ENCODE measurements at places on chromosomes 12 and 14.

GRCh38 chr14:91649930-91650329, 82.0 kb downstream of the CATSPERB start:
- DNase-seq = no peak

DNA sequence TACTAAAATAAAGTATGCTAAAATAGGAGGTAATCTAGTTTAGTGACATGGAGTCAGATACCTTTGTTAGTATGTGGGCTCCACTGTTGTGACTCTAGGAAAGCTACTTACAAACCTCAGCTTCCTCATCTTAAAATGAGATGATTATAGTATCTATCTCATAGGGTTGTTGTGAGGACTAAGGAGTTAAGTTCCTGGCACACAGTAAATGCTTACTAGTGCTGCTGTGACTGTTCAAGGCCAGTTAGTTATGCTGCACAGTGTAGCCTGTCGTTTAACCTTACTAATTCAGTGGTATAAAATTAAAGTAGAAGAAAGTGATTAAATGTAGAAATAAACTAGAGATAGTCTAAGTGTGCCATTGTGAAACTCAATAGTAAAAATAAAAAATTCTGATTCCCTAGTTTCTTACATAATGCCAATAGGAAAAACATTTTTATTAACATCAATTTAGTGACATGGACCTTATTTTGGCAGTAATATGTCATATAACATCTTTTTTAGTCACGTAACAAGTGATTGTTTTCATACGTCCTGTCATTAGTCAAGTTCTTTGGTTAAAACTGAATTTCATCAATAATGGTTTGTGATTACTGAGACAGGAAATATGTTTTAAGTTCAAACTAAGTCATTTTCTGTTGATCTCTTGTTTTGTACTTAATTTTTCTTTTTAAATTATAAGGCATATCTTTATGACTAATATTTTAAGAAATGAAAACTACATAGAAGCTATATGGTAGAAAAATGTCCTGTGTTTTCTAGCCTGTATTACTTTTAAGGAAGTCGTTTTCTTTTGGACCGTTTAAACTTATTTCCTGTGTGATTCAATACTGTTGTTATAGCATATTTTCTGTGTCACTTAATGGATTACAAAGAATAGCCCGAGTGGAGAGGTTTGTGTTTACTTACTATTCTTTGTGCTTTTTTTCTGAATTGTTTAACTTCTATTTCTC, 74.0 kb downstream of the PCNX1 start:
- DNase-seq = no peak

DNA sequence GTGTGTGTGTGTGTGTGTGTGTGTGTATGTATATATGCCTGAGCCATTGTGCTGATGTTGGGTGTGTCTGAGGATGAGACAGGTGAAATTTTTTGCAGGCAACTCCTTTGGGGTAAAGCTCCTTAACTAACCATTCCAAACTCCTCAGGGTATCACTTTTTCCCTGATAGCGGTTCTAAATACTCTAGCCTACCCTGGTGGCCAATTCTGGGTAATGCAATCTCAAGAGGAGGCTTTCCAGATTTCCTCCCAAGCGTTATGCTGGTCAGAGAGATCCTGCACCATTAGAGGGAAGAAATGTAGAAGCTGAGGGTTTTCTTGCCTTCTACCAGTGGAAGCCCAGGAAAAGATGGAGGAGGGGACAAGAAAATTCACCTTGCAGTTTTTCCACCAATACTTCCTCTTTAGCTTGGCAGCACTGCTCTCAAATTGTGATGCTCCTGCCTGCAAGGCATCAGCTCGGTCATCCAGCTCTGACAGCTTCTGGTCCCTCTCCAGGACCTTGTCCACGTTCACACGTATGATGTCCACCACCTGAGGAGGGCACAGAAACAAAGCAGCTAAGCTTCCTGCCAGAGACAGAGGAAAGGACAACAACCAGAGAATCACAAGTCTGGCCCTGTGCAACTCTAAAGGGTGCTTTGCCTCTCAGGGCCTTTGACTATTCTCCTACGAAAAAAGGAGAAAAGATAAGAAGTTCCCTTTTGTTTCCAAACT, 4.9 kb downstream of the VAMP1 start:
- DNase-seq = no peak

- DNase-seq = no peak
Measured at GRCh38 chr12:45214749-45215418, 1.0 kb upstream of the ANO6 start.

- DNase-seq = no peak
Measured at GRCh38 chr12:123398550-123399254, 14.8 kb downstream of the KMT5A start.

- DNase-seq = no peak
Measured at GRCh38 chr12:119627686-119628085, 34.1 kb downstream of the TMEM233 start.

GRCh38 chr14:81211844-81212243, 8.9 kb downstream of the GTF2A1 start:
- no peak for DNase-seq

DNA sequence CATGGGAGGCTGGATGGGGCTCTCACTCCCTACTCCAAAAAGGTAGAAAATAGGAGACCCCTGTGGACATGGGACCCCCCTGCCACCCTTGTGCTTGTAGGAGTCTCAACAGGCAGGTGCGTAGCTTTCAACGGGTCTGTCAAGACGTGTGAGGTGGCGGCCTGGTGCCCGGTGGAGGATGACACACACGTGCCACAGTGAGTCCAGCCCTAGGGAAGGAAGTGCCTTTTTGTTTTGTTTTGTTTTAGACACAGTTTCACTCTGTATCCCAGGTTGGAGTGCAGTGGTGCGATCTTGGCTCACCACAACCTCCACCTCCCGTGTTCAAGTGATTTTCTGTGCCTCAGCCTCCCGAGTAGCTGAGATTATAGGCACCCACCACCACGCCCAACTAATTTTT, 12.9 kb downstream of the P2RX4 start:
- no peak for DNase-seq

DNA sequence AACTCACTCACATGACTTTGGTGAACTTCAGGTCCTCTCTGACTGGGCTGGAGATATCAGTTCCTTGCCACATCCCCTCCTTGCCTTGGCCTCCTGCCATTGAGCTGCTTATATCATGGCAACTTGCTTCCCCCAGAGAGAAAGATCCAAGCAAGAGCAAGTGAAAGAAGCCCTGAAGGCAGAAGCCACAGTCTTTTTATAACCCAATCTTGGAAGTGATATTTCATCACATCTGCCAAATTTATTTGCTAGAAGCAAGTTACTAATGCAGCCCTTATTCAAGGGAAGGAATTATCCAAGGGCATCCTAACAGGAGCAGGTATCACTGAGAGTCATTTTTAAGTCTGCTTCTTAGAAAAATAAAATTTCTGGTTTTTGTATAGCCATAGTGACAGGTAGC, 127.8 kb downstream of the SLC38A4 start:
- no peak for DNase-seq

DNA sequence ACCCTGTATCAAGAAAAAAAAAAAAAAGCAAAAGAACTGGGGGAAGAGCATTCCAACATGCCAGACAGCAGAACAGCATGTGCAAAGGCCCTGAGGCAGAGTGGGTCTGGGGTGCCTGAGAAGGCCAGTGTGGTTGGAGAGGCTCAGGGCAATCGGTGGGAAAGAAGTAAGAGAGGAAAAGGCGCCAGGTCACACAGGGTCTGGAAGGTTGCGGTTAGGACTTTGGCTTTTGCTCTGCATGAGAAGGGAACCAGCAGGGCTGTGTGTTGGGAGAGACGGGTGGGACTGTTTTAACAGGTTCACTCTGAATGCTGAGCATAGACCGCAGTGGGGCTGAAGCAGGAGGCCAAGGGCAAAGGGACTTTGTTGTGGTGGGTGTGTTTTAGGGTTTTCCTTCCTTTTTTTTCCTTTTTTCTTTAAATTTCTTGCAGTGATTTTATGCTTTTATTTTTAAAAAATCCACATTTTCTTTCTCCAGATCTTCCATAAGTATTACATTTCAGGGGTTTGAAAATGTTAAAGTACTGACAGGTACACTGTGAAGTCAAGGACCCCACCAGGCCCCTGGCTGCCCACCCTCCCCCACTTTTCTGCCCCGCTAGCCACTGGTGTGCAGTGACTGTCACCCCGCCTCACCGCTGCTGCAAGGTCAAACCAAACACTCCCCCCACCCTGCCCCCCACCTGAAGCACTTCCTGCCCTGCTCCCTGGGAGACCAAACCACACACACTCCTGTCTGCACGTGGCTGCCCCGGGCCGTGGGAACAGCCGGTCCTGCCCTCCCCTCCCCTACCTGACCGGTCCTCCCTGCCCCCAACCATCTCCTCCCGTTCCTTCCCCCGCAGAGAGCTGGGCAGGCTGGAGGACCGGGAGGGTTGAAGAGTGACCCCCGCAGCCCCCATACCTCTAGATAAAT, 30.0 kb downstream of the DTX1 start:
- DNase-seq = no peak

DNA sequence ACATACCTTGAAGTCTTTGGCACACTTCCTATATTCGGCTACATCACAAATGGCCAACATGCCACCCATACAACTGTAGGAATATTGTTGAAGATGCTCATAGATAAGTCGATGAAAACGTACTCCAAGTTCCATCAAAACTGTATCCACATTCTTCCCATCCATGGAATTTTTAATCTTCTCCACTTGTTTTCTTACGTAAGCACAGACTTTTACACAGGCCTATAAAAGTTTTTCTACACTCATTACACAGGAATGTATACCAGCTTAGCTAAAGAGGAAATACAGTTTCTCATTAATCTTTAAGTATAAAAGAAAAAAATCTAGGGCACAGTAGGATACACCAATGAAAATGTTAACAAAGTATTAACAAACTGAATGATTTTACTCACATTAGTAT, 59.1 kb downstream of the EXOC5 start:
- DNase-seq = no peak

DNA sequence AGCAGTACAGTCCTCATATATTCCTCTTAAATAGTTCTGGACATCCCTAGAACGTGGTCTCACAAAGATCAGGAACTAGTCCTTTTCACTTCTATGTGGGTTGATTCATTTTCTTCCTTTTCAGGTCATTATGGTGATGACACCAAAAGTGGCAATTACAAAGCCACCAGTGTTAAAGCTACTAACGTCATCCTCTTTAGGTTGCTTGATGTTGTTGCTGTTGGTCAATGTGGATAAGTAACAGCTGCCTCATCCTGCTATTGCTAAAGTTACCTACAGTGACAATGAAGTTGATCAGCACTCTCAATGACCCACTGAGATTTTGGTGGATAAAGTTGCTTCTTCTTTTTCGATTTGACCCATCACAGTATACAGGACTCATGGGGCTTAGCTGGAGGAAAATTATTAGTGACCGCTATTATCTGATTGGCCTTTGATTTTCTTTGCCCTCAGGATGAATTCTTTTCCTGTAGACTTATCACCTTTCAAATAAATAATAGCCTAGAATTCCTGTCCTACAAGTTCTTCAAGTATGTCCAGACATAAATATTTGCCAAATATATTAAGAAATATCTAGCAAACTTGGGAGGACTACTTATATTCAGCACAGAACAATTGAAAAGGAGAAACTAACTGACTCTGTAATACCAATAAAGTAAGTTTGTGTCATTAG, 54.0 kb upstream of the ATP2B1 start:
- DNase-seq = no peak

- no peak for DNase-seq
Measured at GRCh38 chr12:54187075-54187474, 1.7 kb downstream of the SMUG1 start.

DNA sequence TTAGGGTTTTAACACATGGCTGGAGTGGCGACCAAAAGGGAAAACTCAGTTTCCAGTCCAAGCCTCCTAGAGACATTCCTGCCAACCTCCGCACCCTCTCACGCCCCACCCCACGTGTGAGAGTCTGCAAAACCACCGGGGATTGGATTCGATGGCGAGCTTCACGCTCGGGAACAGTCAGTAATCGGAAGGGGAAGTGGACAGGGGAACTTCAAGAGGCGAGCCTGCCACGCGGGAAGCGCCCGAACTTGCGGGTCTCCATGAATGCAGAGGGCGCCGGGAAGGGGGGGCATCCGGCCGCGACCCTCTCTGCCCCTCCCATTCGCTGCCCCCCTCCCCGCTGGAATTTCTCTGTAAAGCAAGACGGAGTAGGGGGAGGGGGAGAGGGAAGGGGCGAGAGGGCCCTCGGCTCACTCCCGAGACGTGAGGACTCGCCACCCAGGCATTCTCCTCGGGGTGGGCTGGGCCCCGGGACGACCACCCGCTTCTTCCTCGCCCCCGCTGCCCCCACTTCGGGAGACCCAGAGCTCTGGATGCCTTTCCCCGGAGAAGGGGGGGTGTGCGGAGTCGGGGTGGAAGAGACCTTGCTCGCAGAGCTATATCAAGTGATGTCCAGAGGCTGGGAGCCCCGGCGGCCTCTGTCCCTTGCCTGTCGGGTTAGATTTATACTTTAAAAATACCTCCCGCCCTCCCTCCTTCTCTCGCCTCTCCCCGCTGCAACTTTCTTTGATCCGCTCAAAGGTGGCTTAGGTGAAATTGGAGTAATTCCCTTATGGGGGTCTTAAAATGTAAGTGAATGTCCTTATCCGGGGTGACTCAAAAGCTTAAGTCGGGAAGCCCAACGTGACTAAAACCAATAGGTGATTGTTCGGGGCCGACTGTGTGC, 2.5 kb upstream of the CCND2 start:
- no peak for DNase-seq

DNA sequence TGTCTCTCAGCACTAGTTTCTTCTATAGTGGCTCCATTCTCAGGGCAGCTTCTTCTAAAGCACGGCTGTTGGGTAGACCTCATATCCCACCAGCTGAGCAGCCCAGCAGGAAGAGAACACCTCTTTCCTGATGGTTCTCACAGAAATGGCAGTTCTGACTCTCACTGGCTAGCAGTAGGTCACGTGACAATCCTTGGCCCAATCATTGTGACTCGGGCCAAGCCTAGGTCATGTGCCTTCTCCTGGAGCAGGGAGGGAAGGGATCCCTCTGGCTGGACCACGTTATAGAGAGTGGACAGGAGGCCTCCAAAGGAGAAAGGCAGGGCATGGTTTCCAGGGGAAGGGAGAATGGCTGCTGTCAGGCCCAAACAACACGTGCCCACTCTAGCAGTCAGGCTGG, 149.1 kb downstream of the AACS start:
- DNase-seq = no peak

- DNase-seq = no peak
Measured at GRCh38 chr12:18261273-18261672, at the start of gene PIK3C2G. Gene PIK3C2G (plus strand): TSS chr12:18261518. CDS start chr12:18282082, 20,564 bp downstream.

DNA sequence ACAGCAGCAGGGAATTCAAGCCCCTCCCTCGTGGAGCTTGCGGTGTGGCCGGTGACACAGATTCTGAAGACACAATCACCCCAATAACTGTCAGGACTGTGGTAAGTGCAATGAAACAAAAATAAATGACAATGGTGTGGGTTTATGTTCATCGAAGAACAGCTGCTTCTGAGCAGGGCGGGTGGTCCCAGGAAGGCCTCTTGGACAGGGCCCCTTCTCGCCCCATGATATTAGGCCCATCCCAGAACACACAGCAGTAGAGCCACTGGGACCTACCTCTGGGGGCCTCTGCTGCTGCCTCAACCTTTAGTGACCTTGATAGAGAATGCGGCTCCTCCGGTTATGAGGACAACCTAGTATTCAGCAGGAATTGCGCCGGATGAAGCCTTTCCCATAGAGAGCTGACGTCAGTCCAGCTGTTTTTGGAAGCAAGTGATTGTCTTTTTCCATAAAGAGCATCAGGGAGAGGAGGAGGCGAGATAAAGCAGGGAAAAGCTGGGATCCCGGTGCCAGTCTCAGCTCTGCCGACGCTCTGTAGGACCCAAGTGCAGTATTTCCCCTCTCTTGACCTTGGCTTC, 84.1 kb upstream of the BCL11B start:
- DNase-seq = no peak

- DNase-seq = peak; percentile 11
Measured at GRCh38 chr14:97634751-97635150, 837.6 kb downstream of the VRK1 start.

All from stimulated activated CD8-positive, alpha-beta memory T cell treated with anti-CD3 and anti-CD28 coated beads, Interleukin-12 subunit alpha, Interleukin-12 subunit beta, amount 100 ng/mL, for 1 hour (primary cell).